Esophagus muscularis mucosa (tissue), 4 donors: ENCODE measurements at places on chromosomes 6 and 20. TPM values are rescaled to one million over a fixed set of nuclear protein-coding genes. Genes with fewer than 3 reads are reported as not detected.

DNA sequence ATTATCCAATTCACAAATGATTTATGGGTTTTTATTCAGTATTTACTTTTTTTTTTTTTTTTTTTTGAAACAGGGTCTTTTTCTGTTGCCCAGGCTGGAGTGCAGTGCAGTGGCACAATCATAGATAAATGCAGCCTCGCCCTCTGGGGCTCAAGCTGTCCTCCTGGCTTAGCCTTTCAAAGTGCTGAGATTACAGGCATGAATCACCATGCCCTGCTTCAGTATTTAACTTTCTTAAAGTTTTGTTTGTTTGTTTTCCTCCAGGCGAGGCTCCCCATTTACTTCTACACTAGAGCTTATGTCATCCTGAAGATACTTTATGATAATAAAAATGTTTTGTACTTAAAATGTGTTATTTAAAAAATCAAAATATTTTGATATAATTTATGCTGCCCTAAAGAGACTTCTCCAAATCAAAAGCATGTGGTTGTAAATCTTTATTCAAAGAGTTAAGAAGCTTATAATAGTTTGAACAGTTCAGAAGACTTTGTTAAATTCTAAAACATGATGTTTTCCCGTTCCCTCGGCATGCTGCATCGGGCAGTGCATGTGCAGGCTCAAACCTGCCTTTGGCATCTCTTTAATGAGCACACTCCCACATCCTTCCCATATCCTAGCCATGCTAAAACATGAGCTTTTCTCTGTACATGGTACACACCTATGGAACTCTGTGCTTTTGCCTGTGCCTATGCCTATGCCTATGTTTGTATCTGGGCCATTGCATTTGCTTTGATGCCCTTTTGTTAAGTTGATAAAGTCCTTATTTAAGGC, 11.0 kb downstream of the SMPDL3A start:
- H3K27ac ChIP-seq = no peak overlapping the region
- H3K4me3 ChIP-seq = no peak overlapping the region
- H3K4me1 ChIP-seq = no peaks in the 10 kb centered on the region
- no peaks in the 10 kb centered on the region for H3K27me3 ChIP-seq
- H3K36me3 ChIP-seq = no peaks in the 10 kb centered on the region

GRCh38 chr20:24612799-24613775, 143.7 kb downstream of the SYNDIG1 start:
- H3K27ac ChIP-seq = no peak overlapping the region
- H3K36me3 ChIP-seq = no peaks in the 10 kb centered on the region
- peak; percentile 84 for DNase-seq
- peaks cover 3% of the 10 kb centered on the region for H3K4me1 ChIP-seq
- H3K27me3 ChIP-seq = no peaks in the 10 kb centered on the region
- H3K4me3 ChIP-seq = no peak overlapping the region

Gene AKAP7
- total RNA-seq = 18.7 TPM

Gene SNAP25
- 4.2 TPM for total RNA-seq
